CD4-positive, alpha-beta T cell treated with Interleukin-6 at 100 ng/mL for 8 hours (primary cell): ENCODE measurements at places on chromosomes 5 and 9.

- no peak for DNase-seq
Observed at GRCh38 chr5:170865622-170866021, 3.8 kb downstream of the RANBP17 start.

GRCh38 chr5:144418719-144419118, 248.0 kb downstream of the KCTD16 start:
- no peak for DNase-seq

DNA sequence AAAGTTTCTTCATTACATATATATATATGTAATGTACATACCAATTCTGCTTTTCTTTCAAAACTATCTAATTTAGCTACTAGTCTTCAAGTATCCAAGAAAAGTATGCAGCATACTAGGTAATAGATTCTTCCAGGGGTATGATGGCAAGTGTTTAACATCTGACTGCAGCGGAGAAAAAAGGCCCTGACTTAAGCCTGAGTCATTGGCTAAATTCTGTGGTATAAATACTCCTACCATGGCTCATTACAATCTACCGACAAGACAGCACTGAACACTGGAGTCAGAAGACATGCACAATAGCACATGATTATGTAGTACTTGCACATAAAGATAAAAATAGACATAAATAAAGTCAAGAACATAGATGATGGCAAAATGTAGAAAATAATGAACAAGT, 439.9 kb downstream of the BRINP1 start:
- no peak for DNase-seq

- no peak for DNase-seq
Observed at GRCh38 chr5:65612298-65612907, 11.7 kb downstream of the TRIM23 start.

- DNase-seq: no peak
Observed at GRCh38 chr5:55171471-55171870, 1.5 kb downstream of the CDC20B start.

DNA sequence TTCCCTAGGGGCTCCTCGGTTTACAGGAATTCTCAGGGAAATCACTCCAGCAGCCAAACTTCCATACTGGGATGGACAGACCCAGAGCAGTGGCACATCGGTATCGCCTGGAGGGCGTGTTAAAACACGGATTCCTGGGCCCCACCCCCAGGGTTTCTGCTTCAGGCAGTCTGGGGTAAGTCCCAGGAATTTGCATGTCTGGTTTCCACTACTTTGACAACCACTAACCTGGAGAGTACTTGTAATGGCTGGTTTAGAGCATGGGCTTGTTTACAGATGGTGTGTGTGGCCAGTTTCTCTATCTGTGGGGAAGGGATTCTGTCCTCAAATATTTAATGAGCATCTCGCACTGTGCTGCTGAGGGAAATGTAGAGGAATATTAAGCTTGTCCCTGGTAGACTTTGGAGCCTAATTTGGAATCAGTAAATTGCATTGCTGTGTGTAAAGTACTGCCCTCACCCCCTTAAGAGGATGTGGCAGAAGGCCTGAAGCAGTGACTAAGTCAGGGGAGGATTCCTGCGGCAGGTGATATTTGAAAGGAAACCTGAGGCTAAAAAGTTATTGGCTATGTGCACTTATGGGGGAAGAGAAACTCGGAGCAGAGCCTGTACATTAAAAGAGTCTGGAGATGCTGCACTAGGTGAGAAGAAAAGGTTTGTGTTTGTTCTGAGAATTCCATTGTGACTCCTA, 18.6 kb upstream of the TJP2 start:
- DNase-seq: no peak

GRCh38 chr5:28403846-28404245, 1365.5 kb upstream of the CDH9 start:
- no peak for DNase-seq

DNA sequence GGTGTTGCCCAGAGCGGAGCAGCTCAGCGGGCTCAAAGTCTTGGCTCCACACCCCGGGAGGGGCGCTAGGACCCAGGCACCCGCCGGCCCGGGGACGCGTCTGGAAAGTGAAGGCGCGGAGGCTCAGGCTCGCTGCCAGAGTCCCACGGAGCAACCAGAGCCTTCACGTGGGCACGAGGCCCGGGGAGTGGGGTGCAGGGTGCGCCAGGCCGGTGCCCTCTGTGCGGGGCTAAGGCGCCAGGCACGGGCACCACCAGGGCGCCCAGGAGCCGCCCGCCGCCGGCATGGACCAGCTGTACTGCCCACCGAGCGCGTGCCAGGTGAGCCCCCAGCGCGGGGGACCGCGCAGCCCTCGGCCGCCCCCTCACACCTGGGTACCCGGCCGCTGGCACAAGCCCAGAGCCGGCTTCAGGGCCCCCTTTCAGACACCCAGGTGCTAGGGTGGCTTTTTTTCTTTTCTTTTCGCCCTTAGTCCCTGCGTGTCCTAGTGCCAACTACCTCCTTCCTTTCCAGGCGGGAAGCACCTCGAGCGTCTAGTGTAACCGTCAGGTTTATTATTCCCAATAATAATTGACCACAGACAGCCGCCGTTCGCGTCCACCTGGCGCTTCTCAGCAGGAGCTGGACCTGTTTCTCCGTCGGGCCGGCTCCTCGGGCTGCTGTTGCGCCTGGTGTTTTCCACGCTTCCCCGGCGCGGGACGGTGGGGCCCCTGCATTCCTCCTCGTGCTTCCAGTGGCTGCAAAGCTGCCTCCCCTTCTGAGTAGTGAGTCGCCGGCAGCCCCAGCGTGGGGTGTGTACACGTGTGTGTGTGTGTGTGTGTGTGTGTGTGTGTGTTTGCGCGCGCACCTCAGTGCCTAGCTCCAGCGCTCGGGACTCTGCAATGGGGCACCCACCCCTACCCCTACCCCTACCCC, 30.1 kb upstream of the PDE8B start:
- DNase-seq: no peak

DNA sequence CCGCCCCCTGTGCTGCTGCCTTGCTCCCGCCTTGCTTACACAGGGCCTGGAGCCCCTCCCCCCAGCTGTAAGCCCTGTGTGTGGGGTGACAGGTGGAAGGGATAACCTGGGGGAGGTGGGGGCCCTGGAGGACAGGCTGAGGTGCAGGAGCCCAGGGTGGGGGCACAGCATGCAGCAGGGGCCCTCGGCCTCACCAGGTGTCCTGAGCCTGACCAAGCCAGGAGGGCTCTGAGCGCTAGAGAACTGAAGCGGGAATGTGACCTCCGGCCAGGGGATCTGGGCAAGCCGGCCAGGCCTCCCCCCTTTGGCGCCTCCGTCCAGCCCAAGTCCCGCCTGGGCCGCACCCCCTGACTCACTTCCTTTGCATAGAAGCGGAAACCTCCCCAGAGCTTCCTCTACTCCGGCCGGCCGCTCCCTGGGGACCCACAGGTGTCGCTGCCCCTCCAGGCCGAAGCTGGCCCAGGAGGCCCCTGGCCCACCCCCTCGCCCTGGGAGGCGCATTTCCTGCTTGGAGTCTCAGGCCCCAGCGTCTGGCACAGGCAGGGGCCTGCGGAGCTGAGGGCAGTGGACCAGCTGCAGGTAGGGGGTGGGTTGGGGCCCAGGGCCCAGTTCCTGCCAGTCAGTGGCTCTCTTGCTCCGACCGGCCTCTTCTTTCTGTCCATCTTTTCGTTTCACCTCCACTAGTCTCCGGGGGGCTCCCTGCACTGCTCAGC, at the start of gene TOR4A:
Gene TOR4A (plus strand): TSS at position 398 of the 713 bp plus-strand sequence. CDS start 964 bp downstream, outside the sequence.
- DNase-seq: peak; percentile 33

- no peak for DNase-seq
Observed at GRCh38 chr5:161096581-161096980, 244.6 kb upstream of the ATP10B start.

DNA sequence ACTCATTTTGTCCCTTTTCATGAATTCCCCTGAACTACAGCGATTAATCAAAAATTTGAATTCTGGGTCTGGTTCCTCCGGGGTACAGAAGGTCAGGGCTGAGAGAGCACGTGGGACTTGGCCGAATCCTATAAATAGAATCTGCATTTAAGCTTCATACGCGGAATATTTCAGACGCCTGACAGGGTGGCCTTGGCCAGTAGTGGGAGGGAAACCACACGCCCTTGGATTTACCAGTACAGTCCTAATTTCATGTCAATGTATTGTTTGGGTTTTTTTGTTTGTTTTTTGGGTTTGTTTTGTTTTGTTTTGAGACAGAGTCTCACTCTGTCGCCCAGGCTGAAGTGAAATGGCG, 21.5 kb upstream of the NIPBL start:
- no peak for DNase-seq

GRCh38 chr9:96379461-96379860, 4.0 kb downstream of the SLC35D2 start:
- no peak for DNase-seq

DNA sequence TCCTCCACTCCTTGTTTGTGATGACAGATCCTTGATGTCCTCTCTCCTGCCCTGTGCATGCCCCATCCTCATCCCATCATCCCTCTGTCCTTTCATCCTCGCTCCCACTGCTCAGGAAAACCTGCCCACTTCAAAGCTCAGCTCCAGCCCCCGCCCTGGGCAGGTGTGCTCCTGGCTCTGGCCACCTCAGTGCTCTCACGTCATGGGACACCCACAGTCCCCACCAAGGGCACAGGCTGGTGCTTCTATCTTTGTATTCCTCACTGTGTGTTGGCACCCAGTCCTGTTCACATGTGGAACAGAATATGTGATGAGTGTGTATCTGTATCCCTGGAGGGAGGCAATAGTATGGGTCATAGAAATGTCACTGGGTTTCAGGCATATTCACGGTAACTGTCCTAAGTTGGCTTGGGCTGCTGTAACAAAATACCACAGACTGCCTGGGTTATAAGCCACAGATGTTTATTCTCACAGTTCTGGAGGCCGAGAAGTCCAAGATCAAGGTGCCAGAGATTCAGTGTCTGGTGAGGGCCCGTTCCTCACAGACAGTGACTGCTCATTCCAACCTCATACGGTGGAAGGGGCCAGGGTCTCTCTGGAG, 13.5 kb downstream of the GFPT2 start:
- DNase-seq: no peak

- no peak for DNase-seq
Observed at GRCh38 chr9:114894206-114894605, 36.2 kb downstream of the TNFSF8 start.

DNA sequence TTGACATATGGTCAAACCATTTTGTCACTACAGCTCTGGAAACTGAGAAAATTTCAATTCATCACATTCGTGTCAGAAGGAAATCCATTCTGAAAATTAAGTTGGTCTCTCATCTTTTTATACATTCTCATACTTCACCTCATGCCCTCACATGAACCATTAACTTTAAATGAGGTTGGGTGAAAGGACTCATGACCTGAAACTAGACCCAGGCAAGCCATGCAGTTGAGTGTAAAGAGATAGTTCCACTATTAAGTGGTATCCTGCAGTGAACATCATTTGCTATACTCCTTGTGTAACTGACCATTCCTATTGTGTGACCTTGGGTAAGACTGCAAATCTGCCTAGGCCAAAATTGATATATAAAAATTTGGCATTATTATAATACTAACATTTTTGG, 299.6 kb upstream of the GRIN3A start:
- no peak for DNase-seq

- DNase-seq: no peak
Observed at GRCh38 chr9:81841333-81841732, 86.9 kb upstream of the SPATA31D4 start.

- DNase-seq: no peak
Observed at GRCh38 chr9:133874060-133874657, 118.0 kb downstream of the VAV2 start.

GRCh38 chr9:115556432-115556831, 438.5 kb upstream of the TNC start:
- no peak for DNase-seq

GRCh38 chr5:117255211-117256027, 680.8 kb upstream of the SEMA6A start:
- no peak for DNase-seq

GRCh38 chr9:113361304-113362018, 12.1 kb downstream of the BSPRY start:
- no peak for DNase-seq

DNA sequence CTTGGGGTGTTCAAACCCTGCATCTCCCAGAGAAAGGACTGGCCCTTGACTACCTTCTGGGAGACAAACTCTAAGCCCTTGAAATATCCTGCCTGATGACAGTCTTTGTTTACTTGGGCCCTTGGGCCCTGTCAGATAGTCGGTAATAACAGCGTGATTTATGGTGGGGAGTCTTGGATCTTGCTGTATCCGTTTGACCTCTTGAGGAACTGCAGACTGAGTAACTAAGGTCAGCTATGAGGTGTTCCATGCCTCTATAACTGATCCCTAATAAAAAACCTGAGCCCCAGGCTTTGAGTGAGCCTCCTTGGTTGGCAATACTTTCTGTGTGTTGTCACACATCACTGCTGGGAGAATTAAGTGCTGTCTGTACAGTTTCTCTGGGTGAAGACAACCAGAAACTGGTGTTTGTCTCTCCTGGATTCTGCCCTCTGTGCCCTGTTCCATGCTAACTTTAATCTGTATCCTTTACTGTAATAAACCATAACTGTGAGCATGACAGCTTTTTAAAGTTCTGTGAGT, 56.2 kb upstream of the ANKRD33B start:
- DNase-seq: no peak

GRCh38 chr9:138099803-138100598, 222.4 kb downstream of the CACNA1B start:
- no peak for DNase-seq

DNA sequence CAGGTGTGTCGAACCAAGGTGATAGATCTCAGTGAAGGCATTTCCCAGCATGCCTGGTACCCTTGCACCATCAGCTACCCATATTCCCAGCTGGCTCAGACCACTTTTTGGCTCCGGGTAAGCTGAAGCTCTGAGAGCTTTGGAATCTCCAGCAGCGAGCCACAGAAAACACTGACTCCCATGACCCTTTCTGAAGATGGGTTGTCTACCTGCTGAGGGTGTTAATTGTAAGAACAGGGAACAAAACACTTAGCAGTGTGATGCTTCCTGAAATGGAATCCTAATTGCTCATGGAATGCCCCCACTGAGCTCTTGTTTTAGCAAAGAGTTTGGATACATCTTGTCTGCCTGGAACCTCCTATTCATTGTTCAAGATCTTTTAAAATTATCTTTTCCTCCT, 177.7 kb downstream of the PAPPA start:
- no peak for DNase-seq

DNA sequence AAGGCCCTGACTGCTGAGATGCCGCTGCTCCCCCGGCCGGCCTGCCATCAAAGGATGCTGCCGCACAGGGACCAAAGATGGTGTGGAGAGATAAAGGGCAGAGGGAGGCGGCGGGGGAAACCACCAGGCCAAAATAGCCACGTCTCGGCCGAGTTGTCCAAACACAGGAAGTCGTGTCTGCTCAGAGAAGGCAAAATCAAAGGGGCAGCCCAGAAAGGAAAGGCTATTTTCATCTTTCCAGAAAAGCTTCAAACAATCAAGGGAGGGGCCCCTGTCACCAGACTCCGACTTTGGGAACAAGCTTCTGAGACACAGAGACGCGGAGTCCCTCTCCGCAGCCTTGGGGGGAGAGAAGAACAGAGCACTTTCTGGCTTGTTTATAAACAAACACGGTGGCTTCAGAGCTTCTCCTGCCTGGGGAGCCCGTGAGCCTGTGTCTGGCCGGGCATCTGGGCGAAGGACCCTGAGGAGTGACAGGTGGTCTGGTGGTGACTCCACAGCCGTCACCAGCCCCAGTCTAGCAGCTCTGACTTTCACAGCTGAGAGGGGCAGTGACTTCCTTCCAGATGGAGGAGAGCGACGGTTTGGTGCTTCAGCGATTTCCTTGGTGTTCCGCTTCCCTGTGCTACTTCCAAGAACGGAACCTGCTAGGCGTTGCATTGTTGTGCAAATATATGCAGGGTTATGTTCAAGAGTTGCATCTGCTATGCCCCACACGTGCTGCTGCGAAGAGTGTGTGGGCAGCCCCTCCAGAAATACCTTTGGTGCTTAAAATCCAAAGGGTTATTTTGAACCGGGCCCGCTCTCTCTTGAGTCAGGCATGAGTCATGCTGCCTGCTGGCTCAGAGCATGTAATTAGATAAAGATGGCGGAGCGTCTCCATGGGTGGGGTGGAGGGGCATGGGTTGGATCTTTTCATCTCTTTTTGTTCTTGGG, 24.0 kb downstream of the ADAMTSL2 start:
- DNase-seq: no peak
